ENCODE measurements at places on chromosomes 7 and 10.

GRCh38 chr10:47337310-47337709 is 10.9 kb upstream of the RBP3 start:
- no peak for DNase-seq

GRCh38 chr7:12796397-12797127 is 109.1 kb downstream of the ARL4A start:
- DNase-seq, result no peak

DNA sequence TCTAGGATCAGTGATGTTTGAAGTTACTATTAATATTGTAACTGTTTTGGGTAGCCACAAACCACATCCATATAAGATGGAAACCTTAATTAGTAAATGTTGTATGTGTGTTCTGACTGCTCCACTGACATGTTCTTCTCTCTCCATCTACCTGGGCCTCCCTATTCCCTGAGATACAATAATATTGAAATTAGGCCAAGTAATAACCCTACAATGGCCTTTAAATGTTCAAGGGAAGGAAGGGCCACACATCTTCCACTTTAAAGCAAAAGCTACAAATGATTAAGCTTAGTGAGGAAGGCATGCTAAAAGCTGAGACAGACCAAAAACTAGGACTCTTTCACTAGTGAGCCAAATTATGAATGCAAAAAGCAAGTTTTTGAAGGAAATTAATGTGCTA is 176.4 kb upstream of the ANK3 start:
- no peak for DNase-seq

- DNase-seq, result no peak
These were observed 327 bp upstream of the FIS1 start for GRCh38 chr7:101245147-101245668.

GRCh38 chr7:98024075-98024474 is 34.1 kb upstream of the OCM2 start:
- DNase-seq, result no peak

All from astrocyte of the cerebellum (primary cell).